Activated naive CD8-positive, alpha-beta T cell treated with anti-CD3 and anti-CD28 coated beads, Interleukin-2, amount 10 ng/mL, durations not matched to agents 7 days and 5 days (primary cell): ENCODE measurements at places on chromosomes 4 and X. TPM values are rescaled to one million over a fixed set of nuclear protein-coding genes. Genes with fewer than 3 reads are reported as not detected.
A peak's percentile ranks its signal among the peaks of the same experiment; 100 is the strongest.

The EXOC1L gene
- not detected for total RNA-seq

The PPBP gene
- not detected for total RNA-seq

The TGIF2LX gene
- not detected for total RNA-seq

The AWAT2 gene
- total RNA-seq = not detected

The UNC5C gene
- total RNA-seq = not detected

The CT83 gene
- not detected for total RNA-seq

- no peak for DNase-seq
Observed at GRCh38 chrX:121032531-121032930, 14.9 kb upstream of the GLUD2 start.

DNA sequence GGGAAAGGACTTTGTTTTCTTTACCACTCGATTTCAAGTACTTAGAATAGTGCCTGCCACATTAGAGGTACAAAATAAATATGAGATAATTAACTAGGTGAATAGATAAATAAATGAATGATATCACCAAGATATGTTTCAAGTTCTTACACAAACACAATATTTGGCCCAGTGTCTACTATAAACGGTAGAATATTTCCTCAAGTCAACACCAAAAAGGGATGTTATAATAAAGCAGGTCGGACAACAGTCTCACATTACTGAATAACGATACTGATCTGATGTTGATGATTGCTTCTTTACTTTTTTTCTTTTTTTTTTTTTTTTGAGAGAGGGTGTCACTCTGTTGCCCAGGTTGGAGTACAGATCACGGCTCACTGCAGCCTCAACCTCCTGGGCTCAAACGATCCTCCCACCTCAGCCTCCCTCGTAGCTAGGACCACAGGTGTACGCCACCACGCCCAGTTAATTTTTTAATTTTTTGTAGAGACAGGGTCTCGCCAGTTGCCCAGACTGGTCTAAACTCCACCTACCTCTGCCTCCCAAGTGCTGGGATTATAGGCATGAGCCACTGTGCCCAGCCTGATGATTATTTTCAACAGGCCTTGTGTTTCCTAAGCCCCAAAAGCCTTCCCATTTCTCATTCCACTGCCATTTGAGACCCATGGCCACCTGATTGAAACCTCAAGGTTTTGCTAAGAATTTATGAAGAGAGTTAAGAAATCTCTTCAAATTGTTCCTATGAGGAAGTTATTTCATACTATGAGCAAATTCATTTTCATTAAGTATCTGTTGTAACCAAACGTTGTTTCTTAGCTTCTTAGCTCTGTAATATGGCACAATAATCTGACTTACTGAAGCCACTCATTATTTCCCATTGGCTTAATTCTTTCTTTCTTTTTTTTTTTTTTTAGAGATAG lies 2.3 kb downstream of the MANBA start:
- DNase-seq = no peak

DNA sequence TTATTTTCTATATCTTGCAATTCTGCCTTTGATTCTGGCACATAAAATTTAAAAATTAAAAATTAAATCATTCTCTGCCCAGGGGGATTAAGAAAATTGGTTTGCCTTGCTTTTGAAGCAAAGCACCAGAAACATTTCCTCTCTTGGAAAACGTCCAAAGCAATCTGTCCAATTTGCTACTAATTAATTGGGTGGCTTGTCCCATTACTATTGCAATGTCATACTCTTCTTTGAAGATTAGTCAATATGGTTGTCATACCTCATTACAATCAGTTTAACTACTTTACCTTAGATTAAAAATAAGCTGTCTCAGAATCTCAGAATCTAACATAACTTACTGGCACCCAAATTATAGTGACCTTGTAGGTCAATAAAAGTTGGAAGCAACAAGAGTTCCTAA lies 208.8 kb downstream of the TMA16 start:
- no peak for DNase-seq

- DNase-seq = no peak
Observed at GRCh38 chr4:183507925-183508696, 3.3 kb downstream of the ING2 start.

- no peak for DNase-seq
Observed at GRCh38 chr4:4607336-4608213, 65.7 kb upstream of the STX18 start.

GRCh38 chr4:127709456-127709855 lies 20.7 kb upstream of the SLC25A31 start:
- no peak for DNase-seq

- no peak for DNase-seq
Observed at GRCh38 chr4:94871644-94872305, 114.0 kb downstream of the BMPR1B start.

- DNase-seq = no peak
Observed at GRCh38 chr4:112884406-112884805, 165.0 kb upstream of the ANK2 start.

DNA sequence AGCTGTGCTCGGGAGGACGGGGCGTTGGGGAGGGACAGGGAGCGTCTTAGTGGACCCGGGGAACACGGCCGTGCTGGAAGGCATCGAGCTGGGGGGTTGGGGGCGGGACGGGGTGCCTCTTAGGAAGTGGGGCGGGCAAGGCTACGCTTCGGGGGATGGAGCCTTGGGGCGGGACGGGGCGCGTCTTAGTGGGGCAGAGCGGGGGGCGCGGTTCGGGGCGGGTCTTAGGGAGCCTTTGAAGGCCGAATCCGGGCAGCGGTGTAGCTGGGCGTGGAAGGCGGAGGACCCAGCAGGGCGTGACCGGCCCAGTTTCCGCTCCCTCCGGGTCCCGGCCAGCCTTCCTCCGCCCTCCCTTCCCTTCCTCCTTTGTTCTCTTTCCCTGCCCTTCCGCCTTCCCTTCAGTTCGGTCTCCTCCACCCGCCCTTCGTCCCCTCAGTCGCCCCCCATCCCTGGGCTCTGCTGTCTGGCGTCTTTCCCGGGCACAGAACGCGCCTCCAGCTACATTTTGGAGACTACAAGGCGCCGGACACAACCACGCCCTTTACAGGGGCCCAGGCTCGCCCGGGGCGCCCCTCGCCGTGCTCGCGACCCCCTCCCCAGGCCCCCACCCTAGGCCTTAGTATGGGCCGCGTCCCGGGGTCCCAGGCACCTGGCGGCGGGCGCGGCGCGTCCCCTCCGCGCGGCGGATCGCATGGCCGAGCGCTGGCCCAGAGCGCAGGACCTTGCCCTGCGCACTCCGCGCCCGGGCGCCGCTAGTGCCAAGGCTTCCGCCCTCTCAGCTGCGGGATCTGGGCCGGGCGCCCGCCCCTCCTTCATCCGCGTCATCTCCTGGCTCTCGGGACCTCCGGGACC lies at the start of gene ARSD:
ARSD (minus strand) TSS at position 757 of the 852 bp plus-strand sequence; CDS start at position 693, 64 bp downstream.
- DNase-seq = peak; percentile 75

- no peak for DNase-seq
Observed at GRCh38 chr4:76688619-76689144, 209.3 kb downstream of the SOWAHB start.

DNA sequence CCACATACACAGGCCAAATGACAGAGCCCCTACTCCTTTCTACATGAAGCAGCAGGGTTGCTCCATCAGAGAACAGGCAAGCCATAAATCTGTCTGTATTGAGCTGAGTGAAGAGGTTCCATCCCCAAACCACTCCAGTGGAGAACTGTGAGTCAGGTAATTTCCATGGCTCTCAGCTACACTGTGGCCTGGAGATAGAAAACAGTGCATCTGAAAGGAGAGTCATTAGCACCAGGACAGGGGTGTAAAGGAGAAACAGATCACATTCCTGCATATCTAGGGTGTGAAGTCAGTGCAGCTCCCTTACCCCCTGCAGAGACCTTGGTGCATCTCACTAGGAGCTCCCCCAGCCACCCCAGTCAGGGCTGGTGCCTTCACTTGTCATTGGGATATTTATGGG lies 314.7 kb downstream of the CHIC1 start:
- DNase-seq = no peak

- DNase-seq = no peak
Observed at GRCh38 chr4:75769036-75769435, 44.7 kb downstream of the USO1 start.

DNA sequence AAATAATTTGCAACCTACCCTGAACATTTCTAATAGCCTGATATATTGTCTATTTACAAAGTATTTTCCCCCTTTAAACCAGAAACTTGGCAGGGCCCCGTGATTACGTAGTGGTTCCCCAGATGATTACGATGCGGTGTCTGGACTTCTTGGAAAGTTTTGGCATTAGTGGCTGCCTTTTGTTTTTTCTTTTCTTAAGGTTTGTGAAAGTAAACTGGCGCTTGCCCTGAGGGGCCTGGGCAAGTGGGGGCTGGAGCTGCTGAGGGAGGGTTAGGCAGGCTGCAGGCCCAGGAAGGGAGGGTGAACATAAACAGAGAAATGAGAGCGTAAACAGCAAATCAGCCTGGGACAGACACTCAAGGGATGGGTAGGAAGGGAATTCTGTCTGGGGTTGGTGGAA lies 123.6 kb upstream of the MSX1 start:
- DNase-seq = no peak

GRCh38 chr4:137534516-137534915 lies 2.2 kb upstream of the PCDH18 start:
- no peak for DNase-seq

DNA sequence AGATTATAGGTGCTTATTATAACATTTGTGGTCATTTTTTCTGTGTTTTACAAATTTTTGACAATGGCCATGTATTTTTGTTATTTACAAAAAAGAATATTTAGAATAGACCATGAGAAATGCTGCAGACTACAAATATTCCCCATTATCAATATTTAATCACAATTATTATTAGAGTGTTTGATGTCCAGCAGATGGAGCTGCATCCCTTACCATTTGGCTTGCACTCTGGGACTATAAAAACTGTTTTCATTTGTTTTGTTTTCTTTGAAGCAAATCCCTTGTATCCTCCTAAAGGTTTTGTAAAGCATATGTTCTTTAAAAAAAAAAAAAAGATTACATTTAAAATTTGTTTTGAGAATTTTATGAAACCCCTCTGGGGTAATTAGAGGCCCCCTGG lies 85.6 kb upstream of the CXorf66 start:
- no peak for DNase-seq

GRCh38 chr4:21469438-21470300 lies 478.9 kb downstream of the KCNIP4 start:
- DNase-seq = no peak

GRCh38 chr4:75698963-75699228 lies 25.5 kb upstream of the USO1 start:
- DNase-seq = no peak

GRCh38 chrX:133980406-133980805 lies 5.0 kb downstream of the GPC3 start:
- DNase-seq = no peak
